Fibroblast of lung (primary cell): ENCODE measurements at places on chromosomes 2 and 18. TPM values are rescaled to one million over a fixed set of nuclear protein-coding genes. Genes with fewer than 3 reads are reported as not detected.

GRCh38 chr2:83850071-83850725 lies 608.9 kb downstream of the SUCLG1 start:
- no peaks in the 10 kb centered on the region for H3K4me1 ChIP-seq
- no peak for DNase-seq
- no peak overlapping the region for H3K27ac ChIP-seq

GRCh38 chr2:67996772-67997527 lies 65.9 kb downstream of the C1D start:
- no peak overlapping the region for H3K27ac ChIP-seq
- no peaks in the 10 kb centered on the region for H3K36me3 ChIP-seq
- no peak overlapping the region for H3K4me3 ChIP-seq
- H3K4me1 ChIP-seq: peaks cover 4% of the 10 kb centered on the region
- DNase-seq: no peak

DNA sequence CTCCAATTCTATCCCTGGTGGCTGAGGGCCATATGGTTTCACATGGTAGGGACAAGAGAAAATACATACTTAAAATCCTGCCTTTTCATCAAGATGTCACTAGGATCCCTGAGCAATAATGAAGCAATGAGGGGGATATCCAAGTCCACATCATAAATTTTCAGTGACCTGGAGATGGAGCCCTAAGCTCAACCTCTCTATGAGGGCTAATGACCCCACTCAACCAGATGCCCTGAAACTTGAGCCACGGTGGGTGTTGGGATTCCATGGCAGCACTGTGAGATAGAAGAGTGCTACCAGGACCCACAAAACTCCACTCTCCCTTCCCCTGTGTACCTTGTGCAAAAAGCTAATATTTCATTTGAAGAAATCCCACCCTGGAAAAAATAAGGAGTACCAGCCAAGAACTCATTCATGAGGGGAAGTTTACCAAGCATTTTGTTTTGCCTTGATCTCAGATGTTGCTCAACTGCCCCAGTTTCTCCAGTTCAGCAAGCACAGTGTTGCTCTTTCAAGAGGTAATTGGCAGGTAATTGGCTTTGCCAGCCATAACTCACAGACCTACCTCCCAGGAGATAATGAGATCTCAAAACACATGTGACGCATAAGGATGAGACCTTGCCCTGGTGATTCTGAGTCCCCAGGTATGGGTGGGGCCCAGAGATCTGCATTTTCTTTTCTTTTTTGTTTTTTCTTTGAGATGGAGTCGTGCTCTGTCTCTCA lies 51.0 kb upstream of the TTC39C start:
- H3K36me3 ChIP-seq: no peaks in the 10 kb centered on the region
- no peak overlapping the region for H3K4me3 ChIP-seq
- H3K27me3 ChIP-seq: peaks cover 7% of the 10 kb centered on the region
- DNase-seq: peak; percentile 24
- H3K4me1 ChIP-seq: no peaks in the 10 kb centered on the region
- no peak overlapping the region for H3K27ac ChIP-seq

DNA sequence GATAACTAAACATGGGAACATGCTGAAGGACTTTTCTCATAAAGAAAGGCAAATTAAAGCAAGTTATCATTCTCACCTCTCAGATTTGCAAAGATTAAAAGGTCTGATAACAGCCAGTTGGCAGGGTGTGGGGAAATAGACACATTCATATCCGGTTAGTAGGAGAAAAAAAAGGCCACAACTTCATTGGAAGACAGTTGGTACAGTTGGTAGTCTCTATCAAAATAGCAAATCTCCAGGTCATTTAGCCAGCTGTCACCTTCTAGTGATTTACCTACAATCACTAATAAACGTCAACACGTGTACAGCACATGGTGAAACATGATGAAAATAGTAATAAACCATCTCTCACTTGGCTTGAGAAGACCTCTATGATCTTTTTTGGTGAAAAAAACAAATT lies 16.6 kb downstream of the INPP5D start:
- H3K36me3 ChIP-seq: no peaks in the 10 kb centered on the region
- no peak overlapping the region for H3K4me3 ChIP-seq
- no peak for DNase-seq
- peaks cover 4% of the 10 kb centered on the region for H3K27me3 ChIP-seq
- H3K27ac ChIP-seq: no peak overlapping the region

The DNER gene
- total RNA-seq: 0.26 and 0.33 TPM in 2 replicates

GRCh38 chr2:65081232-65081685 lies 25.0 kb downstream of the CEP68 start:
- H3K4me1 ChIP-seq: peaks cover 3% of the 10 kb centered on the region
- no peak for DNase-seq
- no peak overlapping the region for H3K27ac ChIP-seq
- peaks cover 3% of the 10 kb centered on the region for H3K36me3 ChIP-seq
- H3K27me3 ChIP-seq: no peaks in the 10 kb centered on the region
- H3K4me3 ChIP-seq: no peak overlapping the region

The ABHD3 gene
- 9.2 and 17.0 TPM in 2 replicates for total RNA-seq

The UGT1A6 gene
- total RNA-seq: not detected in 2 replicates

- no peak overlapping the region for H3K4me3 ChIP-seq
- no peak overlapping the region for H3K27ac ChIP-seq
- H3K4me1 ChIP-seq: peaks cover 7% of the 10 kb centered on the region
These were observed 14.5 kb downstream of the SH3RF3 start for GRCh38 chr2:109143214-109144187.

The FAM237A gene
- not detected in 2 replicates for total RNA-seq
